ENCODE measurements at places on chromosomes 6 and 20.

DNA sequence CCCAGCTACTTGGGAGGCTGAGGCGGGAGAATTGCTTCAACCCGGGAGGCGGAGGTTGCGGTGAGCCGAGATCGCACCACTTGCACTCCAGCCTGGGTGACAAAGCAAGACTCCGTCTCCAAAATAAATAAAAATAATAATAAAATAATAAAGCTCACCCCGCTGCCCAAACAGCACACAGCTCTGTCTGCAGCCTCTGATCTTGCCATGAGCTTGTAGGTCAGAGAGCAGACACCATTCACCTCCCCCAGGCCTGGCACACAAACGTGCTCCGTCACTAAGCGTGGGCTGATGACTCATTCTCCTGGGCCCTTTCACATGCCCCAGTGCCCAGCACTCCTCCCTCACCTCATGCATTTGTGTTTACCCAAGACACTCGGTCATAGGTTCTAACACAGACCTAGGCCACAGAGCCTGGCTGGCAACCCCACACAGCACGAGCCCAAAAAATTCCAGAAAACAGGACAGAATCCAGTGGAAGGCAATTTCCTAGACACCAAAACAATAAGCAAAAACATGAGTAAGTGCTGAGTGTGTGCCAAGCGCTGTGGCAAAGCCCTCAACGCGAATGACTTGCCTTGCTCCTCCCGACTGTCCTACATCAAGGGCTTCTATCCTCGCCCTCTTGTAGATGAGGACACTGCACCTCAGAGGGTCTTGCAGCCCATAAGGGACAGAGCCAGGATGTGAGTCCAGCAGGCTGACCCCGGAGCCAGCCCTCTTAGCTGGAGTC, 18.0 kb downstream of the ATP9A start:
- no peak for DNase-seq

DNA sequence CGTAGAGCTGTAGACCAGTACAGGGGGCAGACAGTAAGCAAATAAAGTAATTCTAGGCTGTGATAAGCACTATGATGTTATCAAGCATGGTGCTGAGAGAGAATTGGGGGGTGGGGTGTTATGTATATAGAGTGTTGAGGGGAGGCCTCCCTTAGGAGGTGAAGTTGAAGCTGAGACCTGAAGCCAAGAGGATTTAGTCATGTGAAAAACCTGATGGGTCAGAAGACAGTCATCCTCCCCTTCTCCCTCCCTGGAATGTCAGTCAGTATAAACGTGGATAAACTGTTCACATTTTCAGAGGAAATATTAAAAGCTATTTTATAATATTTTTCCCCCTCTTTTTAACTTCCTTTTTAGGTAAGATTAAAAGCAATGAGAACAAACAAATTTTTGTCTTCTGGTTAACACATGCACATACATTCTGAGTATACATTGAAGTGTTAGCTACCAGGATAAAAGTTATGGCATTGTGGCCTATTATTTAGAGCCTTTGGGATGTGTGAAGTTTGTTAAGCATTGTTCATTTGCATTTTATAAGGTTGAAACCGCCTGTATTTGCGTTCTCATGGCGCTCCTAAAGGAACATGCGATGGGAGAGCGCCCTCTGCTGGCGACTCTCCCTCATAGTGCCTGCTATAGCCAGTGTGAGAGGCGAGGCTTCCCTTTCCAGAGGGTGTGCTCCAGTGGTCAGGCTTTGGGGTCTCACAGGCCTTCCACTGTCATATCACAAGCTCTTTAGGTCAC, 35.4 kb upstream of the MAPK13 start:
- peak; percentile 75 for DNase-seq

DNA sequence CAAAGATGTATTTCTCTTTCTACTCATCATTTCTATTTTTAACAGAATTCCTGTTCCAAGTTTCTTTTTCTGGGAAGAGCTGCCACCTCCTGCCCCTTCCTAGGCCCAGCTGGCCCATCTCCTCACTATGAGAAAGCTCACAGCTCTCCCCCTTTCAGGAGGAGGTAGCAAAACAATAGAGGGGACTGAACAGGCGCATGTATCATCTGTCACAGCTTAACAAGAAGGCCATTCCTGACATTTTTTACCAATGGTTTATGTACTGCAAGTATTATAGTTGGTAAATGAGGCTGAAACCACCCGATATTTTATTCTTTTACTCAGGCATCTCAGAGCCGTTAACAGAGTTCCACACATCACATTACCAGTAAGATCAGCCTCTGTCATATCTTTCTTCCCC, 103.7 kb upstream of the MTHFD1L start:
- no peak for DNase-seq

GRCh38 chr6:2085657-2086056, 159.7 kb downstream of the GMDS start:
- no peak for DNase-seq

DNA sequence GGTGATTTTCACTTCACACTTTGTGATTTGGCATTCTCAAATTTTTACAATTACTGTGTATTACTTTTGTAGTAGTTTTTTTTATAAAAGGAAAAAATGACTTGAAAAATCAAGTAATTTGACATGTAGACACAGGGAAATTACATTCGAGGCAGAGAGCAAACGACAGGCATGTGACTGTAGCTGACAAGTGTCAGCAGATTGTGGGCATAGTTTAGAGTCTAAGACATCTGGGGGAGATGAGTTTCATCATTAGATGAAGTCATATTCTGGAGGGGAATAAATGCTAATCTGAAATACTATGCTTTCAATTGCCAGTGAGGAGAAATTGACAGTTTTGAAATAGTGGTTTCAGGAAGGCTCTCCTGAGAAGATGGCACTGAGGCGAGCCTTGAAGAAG, 126.0 kb downstream of the MTHFD1L start:
- no peak for DNase-seq

DNA sequence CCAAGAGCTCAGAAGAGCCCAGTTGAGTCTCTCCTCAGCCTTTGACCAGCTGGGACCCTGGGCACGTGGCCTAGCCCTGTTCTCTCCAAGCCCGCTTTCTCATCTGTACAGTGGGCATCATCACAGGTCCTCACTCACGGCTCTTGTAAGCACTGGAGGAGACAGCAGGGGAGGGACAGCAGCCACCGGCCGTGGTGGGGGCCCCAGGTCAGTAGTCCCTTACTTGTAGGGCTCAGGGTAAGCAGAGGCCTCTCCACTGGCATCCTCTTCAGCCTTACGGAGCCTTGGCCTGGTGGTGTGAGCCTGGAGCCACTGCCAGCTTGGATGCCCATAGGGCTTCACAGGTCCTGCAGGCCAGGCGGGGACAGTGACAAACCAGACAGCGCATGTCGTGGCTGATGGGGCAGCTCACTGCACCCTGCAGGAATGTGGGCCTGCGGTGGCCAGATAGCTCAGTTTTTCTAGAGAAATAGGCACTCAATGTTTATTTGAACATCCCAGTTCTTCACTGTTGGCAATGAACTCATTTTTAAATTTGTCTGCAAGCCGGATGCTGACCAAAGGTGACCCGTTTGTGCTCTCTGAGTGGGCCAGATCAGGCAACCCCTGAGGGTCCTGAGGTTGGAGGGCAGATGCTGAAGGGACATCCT, 65.1 kb downstream of the ADNP start:
- DNase-seq: no peak

- DNase-seq: no peak
Observed at GRCh38 chr6:159608961-159609651, 83.9 kb downstream of the SOD2 start.
